ENCODE measurements at places on chromosomes 6 and 20. TPM values are rescaled to one million over a fixed set of nuclear protein-coding genes. Genes with fewer than 3 reads are reported as not detected.

DNA sequence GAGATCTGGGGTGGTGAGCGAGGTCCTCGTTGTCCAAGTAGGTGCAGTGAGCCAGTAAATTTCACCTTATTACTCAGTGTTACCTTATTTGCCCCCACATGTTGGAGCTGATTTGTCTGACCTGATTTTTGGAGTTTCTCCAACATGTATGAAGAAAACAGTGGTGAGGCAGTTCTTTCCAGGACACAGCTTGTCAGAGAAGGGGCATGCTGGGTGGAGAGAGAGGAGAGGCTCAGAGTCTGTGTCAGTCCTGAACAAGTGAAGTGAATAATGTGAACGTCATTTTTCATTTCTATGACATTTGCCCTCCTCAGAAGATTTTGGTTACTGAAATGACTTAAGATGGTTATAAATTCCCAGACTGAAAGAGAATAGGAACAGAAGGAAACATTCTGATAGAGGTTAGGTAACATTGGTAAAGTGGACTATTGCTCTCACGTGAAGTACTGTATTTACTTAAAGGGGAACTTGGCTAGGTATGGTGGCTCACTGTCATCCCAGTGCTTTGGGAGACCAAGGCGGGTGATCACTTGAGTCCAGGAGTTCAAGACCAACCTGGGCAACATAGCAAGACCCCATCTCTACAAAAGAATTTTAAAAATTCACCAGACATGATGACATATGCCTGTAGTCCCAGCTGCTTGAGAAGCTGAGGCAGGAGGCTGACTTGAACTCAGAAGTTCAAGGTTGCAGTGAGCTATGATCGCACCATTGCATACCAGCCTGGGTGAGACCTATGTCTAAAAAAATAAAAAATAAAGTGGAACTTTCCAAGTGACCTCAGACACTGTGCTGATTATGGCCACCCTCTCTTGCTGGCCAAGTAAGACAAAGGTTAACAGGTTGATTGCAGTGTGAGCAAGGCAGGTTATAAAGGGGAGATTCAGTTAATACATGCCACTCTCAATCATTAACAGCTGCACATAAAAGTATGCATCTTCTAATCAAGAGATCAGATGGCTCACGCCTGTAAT, 184.3 kb downstream of the EDN1 start:
- no peak for DNase-seq

GRCh38 chr20:16580620-16581019, 7.4 kb upstream of the KIF16B start:
- DNase-seq, result no peak

- DNase-seq, result no peak
These were observed 2.8 kb downstream of the SIRPA start for GRCh38 chr20:1897965-1898464.

Gene ALDH5A1
- 4.8 TPM for total RNA-seq

All from activated CD8-positive, alpha-beta T cell treated with anti-CD3 and anti-CD28 coated beads, Interleukin-2, amount 10 ng/mL, durations not matched to agents 7 days and 5 days (primary cell).